A549 treated with RU486 at 1 μM for 4 hours (cell line): ENCODE measurements at places on chromosomes 13 and 19. TPM values are rescaled to one million over a fixed set of nuclear protein-coding genes. Genes with fewer than 3 reads are reported as not detected.

The RAB11B gene
- total RNA-seq: 84.0 to 105 TPM (median 95.6 TPM) in 5 replicates

The CLEC4G gene
- not detected in 5 replicates for total RNA-seq

The ZNF653 gene
- 3.5 to 6.0 TPM (median 5.3 TPM) in 5 replicates for total RNA-seq

The SKA3 gene
- total RNA-seq: 10.5 to 15.2 TPM (median 14.7 TPM) in 5 replicates

The PNMA8A gene
- 8.8 to 12.0 TPM (median 11.0 TPM) in 5 replicates for total RNA-seq

The FARP1 gene
- 8.6 to 13.4 TPM (median 10.2 TPM) in 5 replicates for total RNA-seq

The SLC6A16 gene
- 0.90 to 1.8 TPM (median 1.3 TPM) in 5 replicates for total RNA-seq

The ZNF571 gene
- 0.92 to 2.4 TPM (median 1.0 TPM) in 5 replicates for total RNA-seq

The BST2 gene
- 0.13 to 0.15 TPM in 2 of 5 replicates, not detected in the others for total RNA-seq

The NBEA gene
- total RNA-seq: 1.2 to 2.5 TPM (median 2.0 TPM) in 5 replicates

The MAST3 gene
- total RNA-seq: 1.6 to 2.2 TPM (median 1.8 TPM) in 5 replicates

The DCAF15 gene
- 13.5 to 21.8 TPM (median 19.8 TPM) in 5 replicates for total RNA-seq

The HSPB6 gene
- 0.10 to 0.30 TPM (median 0.24 TPM) in 5 replicates for total RNA-seq

The PROZ gene
- not detected in 5 replicates for total RNA-seq

The ZFR2 gene
- 0.25 to 0.56 TPM (median 0.48 TPM) in 3 of 5 replicates, not detected in the others for total RNA-seq

The NAPSA gene
- total RNA-seq: 0.71 to 1.3 TPM (median 0.94 TPM) in 5 replicates

The GRK1 gene
- total RNA-seq: not detected in 5 replicates

The TNFSF13B gene
- 0.03 to 0.19 TPM (median 0.10 TPM) in 3 of 5 replicates, not detected in the others for total RNA-seq

The ATP5F1D gene
- total RNA-seq: 84.2 to 179 TPM (median 170 TPM) in 5 replicates

The PABPC3 gene
- 0.07 to 0.22 TPM (median 0.14 TPM) in 5 replicates for total RNA-seq

The KLC3 gene
- total RNA-seq: 0.51 to 0.74 TPM (median 0.65 TPM) in 5 replicates

The TMEM147 gene
- total RNA-seq: 378 to 437 TPM (median 424 TPM) in 5 replicates

The LRRC63 gene
- total RNA-seq: not detected in 5 replicates

The SGCG gene
- total RNA-seq: not detected in 5 replicates

The NLRP11 gene
- 0.06 TPM in 1 of 5 replicates, not detected in the others for total RNA-seq

The LMTK3 gene
- 2.1 to 4.7 TPM (median 4.2 TPM) in 5 replicates for total RNA-seq

The ZNF525 gene
- 0.31 to 0.42 TPM (median 0.39 TPM) in 5 replicates for total RNA-seq

The CRLF1 gene
- 1.1 to 4.2 TPM (median 3.3 TPM) in 5 replicates for total RNA-seq

The APOC4 gene
- not detected in 5 replicates for total RNA-seq

The C1QTNF9 gene
- total RNA-seq: not detected in 5 replicates

The SLC17A7 gene
- 0.39 to 0.73 TPM (median 0.67 TPM) in 5 replicates for total RNA-seq

The KLF16 gene
- total RNA-seq: 13.9 to 32.7 TPM (median 26.1 TPM) in 5 replicates

The PPFIA3 gene
- 5.5 to 8.9 TPM (median 7.7 TPM) in 5 replicates for total RNA-seq

The PDE4C gene
- 0.27 to 0.50 TPM in 2 of 5 replicates, not detected in the others for total RNA-seq

The ZNF563 gene
- not detected in 5 replicates for total RNA-seq

The NDFIP2 gene
- 15.0 to 22.3 TPM (median 19.3 TPM) in 5 replicates for total RNA-seq

The ANGPTL4 gene
- 148 to 236 TPM (median 180 TPM) in 5 replicates for total RNA-seq

The OLFM4 gene
- total RNA-seq: not detected in 5 replicates

The PRR36 gene
- total RNA-seq: 0.21 to 0.84 TPM (median 0.39 TPM) in 5 replicates

The LILRB5 gene
- total RNA-seq: 0.02 TPM in 1 of 5 replicates, not detected in the others

The TGFB1 gene
- 137 to 164 TPM (median 148 TPM) in 5 replicates for total RNA-seq

The TEX26 gene
- total RNA-seq: not detected in 5 replicates

The TMEM255B gene
- 0.56 to 1.0 TPM (median 0.85 TPM) in 5 replicates for total RNA-seq

The NCCRP1 gene
- 1.1 to 1.7 TPM (median 1.5 TPM) in 5 replicates for total RNA-seq

The AKT2 gene
- total RNA-seq: 119 to 188 TPM (median 159 TPM) in 5 replicates

The C1QTNF9B gene
- not detected in 5 replicates for total RNA-seq

The ARRDC5 gene
- not detected in 5 replicates for total RNA-seq

The LGI4 gene
- total RNA-seq: 0.06 to 0.21 TPM (median 0.16 TPM) in 5 replicates

The POU2F2 gene
- 0.28 to 0.62 TPM (median 0.47 TPM) in 5 replicates for total RNA-seq

The NFIX gene
- 3.3 to 5.4 TPM (median 3.8 TPM) in 5 replicates for total RNA-seq

The TEKTIP1 gene
- total RNA-seq: not detected in 5 replicates

The RNF113B gene
- not detected in 5 replicates for total RNA-seq

The MEIS3 gene
- 27.7 to 39.5 TPM (median 34.3 TPM) in 5 replicates for total RNA-seq

The WDR87 gene
- total RNA-seq: not detected in 5 replicates

The CLEC17A gene
- 0.13 TPM in 1 of 5 replicates, not detected in the others for total RNA-seq

The FLT1 gene
- 0.02 to 0.06 TPM in 2 of 5 replicates, not detected in the others for total RNA-seq
